ENCODE measurements at places on chromosomes 3 and 15. TPM values are rescaled to one million over a fixed set of nuclear protein-coding genes. Genes with fewer than 3 reads are reported as not detected.

FAM240A gene
- total RNA-seq = not detected

SENP8 gene
- total RNA-seq = 2.7 TPM

GRCh38 chr3:100040451-100041225 is 73.7 kb downstream of the FILIP1L start:
- peak; percentile 66 for DNase-seq

DNA sequence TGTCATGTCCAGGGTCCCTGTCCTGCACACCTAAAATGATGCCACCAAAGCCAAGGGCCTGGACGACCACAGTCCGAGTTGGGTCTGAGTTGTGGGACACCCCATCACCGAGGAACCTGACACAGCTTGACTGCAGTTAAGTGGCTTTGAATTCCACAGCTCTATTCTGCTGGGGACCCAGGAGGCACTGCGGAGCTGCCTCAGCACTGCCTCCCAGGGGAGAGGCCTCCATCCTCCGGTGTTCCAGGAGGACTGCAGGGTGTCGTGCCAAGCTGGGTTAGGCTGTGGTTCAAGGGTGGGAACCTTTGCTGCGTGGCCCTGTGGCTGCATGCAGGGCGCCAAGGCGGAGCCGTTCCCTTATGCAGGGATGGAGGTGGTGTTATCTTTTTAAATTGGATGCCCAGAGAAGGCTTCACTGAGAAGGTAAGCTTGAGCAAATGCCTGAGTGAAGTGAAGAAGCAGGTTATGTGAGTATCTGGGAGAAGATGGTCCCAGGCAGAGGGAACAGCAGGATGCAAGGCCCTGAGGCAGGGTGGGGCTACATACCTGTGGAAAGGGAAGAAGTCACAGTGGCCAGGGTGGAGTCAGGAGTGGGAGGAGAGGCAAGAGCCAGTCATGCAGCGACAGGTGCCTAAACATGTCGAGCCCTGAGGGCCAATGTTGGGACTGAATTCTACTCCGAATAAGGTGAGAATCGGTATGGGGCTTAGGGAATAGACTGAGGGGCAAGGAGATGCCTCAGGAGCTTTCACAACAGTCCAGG is 144.8 kb downstream of the TPRA1 start:
- DNase-seq = no peak

DNA sequence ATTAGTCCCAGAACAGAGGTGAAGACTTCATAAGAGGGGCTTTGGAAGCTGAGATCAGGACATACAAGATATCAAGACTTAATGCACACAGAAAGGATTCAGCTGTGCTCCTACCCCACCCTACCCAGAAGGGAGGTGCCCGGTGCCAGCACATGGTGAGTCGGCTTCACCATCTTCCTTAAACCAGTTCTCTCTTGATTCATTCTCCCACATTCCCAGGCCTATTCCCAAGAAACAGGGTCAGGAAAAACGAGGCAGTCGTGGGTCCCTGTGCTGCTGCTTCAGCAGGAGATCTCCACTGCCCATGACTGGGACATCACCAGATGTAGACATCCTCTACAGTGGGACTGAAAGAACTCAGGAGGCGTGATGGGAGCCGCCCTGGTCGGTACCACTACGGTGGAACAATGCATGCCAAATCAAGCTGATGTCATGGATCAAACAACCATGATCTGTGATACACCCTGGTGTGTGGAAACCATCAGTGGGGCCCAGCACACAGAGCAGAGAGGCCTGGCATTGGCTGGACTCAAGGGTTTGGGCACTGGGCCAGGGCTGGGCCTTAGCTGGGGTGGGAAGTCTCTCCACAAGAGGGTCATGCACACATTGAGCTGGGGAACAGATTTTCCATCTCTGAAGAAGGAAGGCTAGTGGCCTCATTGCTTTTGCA is 41.9 kb downstream of the CCDC12 start:
- DNase-seq = peak; percentile 32
